CD4-positive, alpha-beta T cell treated with Interleukin-21 for 1 hour (primary cell): ENCODE measurements at places on chromosomes 5 and 9.

DNA sequence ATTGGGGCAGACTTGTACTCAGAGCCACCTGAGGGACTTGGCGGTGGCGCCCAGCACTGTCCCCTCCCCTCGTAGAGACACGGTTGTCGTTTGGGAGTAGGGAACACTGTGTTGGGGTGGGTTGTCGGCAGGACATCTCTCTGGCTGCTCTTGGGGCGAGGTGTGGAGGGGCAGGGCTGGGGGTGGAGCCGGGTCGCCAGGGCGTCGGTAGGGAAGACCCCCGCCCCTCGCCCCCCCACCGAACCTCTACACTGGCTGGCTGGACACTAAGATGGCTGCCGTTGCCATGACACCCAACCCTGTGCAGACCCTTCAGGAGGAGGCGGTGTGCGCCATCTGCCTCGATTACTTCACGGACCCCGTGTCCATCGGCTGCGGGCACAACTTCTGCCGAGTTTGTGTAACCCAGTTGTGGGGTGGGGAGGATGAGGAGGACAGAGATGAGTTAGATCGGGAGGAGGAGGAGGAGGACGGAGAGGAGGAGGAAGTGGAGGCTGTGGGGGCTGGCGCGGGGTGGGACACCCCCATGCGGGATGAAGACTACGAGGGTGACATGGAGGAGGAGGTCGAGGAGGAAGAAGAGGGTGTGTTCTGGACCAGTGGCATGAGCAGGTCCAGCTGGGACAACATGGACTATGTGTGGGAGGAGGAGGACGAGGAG, 778 bp downstream of the TRIM41 start:
- no peak for DNase-seq

DNA sequence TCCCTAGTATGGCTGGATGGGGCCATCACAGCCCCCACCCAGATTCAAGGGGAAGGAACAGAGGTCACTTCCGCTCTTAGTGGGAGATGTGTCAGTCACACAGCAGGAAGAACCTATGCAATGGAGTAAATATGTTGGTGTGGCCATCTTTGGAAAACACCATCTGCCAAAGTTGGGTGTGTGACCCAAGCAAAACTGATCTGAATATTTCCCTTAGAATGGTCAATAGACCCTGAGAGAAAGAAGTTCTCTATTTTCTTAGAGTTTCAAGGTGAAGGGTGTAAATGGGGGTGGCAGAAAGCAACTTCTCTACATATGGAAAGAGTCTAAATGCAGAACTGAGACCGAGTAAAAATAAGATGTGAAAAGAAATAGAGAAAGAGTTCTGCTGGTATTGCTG, 212.7 kb downstream of the ESM1 start:
- DNase-seq, result peak; percentile 11

GRCh38 chr5:31412324-31412723, 119.6 kb downstream of the DROSHA start:
- DNase-seq, result no peak

- no peak for DNase-seq
Observed at GRCh38 chr5:164312801-164313200, 807.4 kb downstream of the MAT2B start.

GRCh38 chr9:120353506-120353905, 226.5 kb downstream of the CDK5RAP2 start:
- DNase-seq, result no peak

DNA sequence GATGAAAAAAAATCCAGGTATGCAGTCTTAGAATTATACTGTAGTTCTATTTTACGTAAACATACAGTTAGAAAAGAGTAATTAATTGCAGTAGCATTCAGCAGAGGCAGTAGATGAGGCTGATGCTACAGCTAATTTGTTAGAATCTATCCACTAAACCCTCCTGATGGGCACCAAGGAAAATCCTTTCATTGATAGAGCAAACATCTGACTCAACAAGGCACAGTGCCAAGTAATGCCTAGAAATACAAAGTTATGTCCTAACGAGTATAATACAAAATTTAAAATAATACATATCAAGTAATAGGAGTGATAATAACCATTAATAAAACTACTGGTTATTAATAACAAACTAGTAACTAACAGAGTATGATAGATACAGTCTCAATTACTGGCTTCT, 9.0 kb downstream of the MOCS2 start:
- no peak for DNase-seq

GRCh38 chr9:34084562-34084961, 35.9 kb upstream of the UBAP2 start:
- DNase-seq, result no peak

DNA sequence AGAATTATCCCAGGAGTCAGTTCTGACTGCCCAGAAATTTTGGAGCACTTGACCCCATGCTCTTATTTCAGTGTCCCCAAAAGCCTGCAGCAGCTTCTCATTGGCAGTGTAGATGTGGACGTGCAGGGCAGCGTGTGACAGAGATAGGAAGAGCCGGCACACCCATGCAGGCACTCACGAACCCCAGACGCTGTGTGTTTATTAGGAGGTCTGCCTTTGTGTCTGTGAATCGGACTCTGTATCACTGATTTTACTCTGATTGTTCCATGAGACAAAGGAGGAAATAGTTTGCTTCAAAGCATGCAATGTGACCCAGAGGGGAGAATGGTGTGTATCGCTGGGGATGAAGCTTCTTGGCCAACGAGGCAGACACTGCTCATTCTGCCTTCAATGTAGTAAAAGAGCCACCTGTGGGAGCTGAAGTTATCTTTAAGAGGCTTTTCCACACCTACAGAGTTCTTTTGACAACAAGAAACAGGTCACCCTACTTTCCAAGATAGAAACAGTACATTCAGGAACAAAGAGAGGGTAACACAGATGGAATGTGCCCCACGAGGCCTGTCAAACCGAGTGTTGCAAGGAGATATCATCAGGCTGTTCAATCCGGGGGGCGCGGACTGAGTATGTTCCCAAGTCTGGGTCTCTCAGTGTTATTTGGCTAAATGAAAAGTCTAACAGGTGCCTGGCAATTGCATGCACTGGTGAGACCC, 224.0 kb downstream of the NTRK2 start:
- DNase-seq, result no peak

DNA sequence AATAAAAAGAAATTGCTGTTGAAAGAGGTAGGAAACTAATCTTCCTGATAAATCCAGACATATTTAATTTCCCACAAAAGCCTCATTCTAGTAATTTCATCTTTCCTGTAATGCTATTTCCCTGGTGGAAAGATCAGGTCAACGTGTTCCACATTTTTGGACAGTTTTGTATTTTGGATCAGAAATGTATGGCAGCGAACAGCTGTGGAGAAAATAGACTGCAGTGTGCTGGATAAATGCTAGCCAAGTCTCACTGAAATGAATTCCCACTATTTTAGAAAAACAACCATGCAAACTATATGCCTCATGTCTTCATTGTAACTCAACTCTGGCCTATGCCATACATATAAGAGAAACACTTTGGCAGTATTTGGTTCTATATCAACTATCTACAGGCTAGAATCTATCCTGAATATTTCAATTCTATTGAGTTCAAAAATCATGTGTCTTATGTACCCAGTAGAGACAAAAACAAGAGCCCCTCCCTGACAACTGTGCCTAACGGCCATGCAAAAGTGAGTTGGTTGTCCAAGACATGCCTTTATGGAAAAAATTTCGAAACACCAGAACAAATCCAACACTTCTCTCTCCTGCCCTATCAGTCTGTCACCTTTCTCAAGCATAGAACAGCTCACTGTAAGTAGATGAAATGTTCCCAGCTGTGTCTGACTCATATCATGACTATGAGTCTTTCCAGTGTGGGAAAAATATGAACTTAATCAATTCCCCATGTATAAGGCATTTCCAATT, 191.3 kb upstream of the NREP start:
- no peak for DNase-seq

DNA sequence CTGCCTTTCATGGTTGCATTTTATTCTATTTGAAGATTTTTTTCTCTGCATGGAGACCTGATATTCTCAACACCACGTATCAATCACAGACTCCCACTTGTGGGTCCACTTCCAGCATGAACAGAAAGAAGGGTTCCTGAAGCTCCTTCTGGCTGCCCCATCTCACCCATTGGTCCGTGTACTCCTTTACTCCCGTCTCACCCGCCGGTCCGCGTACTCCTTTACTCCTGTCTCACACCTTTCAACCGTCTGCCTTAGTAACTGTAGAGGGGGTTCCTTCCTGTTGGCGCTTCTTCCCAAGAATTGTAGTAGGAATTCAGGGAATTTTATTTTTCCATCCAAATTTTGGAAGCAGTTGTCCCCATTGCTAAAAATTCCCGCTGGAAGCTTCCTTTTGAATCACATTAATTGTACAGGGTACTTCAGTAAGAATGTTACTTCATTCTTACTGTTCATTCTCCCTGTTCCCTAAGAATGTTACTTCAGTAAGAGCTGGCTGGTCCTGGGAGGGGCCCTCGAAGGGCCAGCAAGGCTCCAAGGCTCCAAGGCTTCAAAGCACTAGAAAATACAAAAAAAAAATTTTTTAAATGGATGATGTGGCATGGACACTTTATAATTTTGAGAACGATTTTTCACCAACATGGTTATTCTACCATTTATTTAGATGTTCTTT, 3.9 kb upstream of the LPCAT1 start:
- DNase-seq, result no peak

- no peak for DNase-seq
Observed at GRCh38 chr5:140607031-140607430, 25.9 kb downstream of the CD14 start.

DNA sequence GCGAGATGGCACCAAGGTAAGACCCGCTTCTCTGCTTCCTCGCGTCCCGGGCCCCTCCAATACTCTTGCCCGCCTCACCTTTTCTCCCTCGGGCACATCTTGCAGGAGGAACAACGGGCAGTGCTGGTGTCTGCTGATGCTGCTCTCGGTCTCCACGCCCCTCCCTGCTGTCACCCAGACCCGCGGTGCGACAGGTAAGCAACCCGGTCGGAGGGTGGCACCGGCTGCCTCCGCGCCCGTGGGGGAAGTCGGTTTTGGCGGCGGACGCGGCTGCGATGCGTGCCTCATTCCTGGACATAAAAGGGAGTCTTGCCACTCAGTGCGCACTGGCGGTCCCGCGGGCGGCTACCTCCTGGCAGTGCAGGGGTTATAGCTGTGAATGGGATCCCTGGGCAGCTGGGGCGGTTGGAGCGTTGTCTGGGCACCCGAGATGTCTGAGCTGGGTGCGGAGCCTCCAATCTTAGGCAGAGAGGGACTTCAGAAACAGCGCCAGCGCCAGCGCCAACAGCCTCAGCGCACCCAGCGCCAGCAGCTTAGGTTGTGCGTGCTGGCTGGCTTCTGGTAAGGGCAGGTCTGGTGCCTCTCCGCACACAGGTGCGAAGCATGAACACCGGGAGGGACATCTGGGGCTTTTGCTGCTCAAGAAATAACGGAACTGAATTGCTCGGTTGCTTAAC, 488 bp downstream of the COL15A1 start:
- DNase-seq, result no peak

- no peak for DNase-seq
Observed at GRCh38 chr9:100240512-100240911, 112.2 kb downstream of the TEX10 start.

DNA sequence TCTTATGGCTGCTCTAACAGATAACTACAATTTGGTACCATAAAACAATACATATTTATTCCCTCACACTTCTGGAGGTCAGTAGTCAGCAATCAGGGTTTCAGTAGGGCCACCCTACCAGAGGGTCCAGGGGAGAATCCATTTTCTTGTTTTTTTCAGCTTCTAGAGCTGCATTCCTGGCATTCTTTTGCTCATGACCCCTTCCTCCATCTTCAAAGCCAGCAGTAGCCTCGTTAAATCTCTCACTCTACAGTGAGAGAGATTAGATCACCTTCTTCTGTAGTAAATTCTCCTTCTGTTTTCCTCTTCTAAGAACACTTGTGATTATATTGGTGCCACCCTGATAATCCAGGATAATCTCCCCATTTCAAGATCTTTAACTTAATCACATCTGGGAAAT, 187.4 kb downstream of the RFK start:
- no peak for DNase-seq

DNA sequence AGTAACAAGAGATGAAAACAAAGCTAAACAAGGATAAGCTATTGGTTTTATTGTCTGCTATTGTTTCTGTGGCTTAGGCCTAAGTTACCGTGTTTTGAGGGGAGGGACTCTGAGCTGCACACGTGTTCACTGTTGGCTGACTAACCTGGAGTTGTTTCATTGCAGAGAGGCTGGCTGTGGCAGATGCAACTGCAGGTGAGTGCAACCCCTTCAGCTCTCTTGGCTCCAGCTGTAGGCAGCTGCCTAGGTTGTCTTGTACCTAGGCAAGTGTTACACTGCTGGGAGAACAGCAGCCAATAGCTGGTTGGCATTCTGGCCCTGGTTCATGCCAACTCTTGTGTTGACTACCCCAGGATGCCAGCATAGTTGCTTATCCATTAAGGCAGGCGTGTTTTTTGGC, 17.6 kb upstream of the MATR3 start:
- DNase-seq, result no peak

GRCh38 chr5:150505041-150505511, 2.9 kb upstream of the NDST1 start:
- DNase-seq, result no peak

DNA sequence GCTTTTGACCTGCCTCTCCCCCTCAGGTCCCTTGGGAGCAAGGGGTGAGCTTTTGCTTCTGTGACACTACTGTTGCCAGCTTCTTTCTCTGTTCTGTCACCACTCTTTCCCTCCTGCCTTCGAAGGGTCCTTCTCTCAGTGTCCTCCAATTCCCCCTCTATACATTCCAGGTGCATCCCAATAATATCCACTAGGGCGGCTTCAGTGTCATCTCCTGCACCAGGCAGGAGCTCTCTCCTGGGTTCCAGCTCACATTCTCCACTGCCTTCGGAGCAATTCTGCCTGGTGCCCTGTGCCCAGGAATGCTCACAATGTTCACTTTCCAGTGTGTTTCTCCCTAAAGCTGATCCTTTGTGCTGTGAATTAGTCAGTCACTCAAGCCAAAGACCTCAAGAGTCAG, 83.9 kb upstream of the CXCL14 start:
- no peak for DNase-seq

DNA sequence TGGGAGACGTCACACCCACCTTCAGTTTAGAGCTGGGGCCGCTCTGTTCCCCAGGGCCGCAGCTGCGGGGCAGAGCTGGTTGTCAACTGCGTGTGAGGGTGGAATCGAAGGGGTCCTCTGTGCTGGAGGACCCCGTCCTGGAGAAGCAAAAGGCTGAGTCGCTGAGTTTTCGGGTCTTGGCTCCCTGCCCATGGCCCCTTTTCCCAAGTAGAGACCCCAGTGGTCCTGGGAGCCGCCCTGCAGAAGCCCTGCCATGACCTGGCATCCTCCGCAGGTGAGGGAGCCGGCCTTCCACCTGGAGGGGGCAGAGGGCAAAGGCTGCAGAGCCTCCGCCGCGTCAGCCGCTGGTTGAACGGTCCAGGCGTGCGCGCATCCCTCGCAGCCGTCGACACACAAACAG, 90.4 kb upstream of the COL5A1 start:
- no peak for DNase-seq
